Right renal cortex interstitium (tissue), 3 donors: ENCODE measurements at places on chromosomes 2 and 18. TPM values are rescaled to one million over a fixed set of nuclear protein-coding genes. Genes with fewer than 3 reads are reported as not detected.

GRCh38 chr18:72637721-72638120 is 93.6 kb upstream of the CBLN2 start:
- no peak for DNase-seq

DNA sequence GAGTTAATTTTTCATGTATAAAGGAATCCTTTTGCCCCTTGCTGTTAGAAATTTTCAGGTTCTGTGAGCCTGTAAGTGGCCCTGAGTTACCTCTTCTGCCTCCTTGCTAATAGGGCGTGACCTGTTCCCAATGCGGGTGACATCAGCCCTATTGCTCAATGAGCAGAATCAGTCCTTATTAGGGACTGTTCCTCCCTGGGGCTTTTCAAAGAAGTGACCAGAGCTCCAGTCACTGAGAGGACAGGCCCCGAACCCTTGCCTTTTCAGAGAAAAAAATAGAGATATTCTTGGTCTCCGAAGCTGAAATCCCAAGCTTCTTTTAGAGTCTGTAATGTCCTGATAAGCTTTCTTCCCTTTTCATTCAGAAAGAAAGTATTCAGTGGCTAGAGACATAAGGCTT is 8.2 kb upstream of the APOB start:
- no peak for DNase-seq

- no peak for DNase-seq
Observed at GRCh38 chr2:217909156-217909820, 93.5 kb downstream of the TNS1 start.

DNA sequence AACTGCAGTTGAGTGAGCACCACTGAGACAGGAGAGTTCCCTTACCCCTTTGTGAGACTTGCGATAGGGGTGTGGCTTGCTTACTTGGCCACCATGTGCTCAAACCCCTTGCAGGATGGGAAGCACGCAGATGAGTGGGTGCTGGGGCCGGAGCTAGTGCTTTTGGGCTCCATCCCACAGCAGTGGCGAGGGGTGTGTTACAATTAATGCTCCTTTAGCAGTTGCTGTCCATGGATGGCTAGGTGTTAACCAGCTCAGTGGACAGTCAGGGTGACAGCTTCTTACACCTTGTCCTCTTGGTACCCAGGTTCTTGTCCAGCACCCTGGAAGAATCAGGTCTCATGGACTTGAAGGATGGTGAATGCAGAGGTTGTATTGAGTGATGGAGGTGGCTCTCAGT is 103.9 kb downstream of the SH3RF3 start:
- no peak for DNase-seq

SP140 gene
- 0.97 TPM for polyA plus RNA-seq
